ENCODE measurements at places on chromosomes 2 and 18.

DNA sequence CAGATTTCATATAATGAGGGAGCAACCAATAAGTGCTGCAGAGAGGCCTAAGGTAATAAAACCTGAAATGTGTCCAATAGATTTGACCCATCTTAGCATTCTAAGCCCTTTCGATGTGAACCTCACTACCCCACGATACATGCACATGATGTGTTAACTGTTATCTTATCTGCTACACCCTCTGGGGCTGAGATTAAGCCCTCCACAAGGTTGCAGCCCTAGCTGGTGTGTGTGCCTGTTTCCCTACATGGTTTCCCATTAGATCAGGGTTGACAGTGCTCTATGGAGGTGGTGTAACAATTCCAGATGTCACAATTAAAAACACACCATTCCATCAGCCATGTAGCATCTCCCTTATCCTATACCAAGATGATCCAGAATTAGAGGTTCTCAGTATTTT, 68.9 kb upstream of the THSD7B start:
- no peak for DNase-seq

DNA sequence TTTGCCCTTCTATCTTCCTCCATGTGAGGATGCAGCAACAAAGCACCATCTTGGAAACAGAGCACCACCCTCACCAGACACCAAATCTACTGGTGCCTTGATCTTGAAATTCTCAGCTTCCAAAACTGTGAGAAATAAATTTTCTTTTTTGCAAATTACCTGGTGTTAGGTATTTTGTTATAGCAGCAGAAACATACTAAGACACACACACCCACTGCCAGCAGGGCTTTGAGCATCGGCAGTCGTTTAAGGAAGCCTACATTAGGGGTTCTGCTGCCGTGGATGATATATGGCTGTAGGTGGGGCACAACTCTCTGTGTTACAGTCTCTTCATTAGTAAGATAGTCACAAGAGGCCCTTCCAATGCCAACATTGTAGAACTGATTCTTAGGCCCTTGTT, 20.7 kb upstream of the MFSD6 start:
- no peak for DNase-seq

GRCh38 chr2:189338115-189338514, 103.2 kb upstream of the WDR75 start:
- DNase-seq = no peak

DNA sequence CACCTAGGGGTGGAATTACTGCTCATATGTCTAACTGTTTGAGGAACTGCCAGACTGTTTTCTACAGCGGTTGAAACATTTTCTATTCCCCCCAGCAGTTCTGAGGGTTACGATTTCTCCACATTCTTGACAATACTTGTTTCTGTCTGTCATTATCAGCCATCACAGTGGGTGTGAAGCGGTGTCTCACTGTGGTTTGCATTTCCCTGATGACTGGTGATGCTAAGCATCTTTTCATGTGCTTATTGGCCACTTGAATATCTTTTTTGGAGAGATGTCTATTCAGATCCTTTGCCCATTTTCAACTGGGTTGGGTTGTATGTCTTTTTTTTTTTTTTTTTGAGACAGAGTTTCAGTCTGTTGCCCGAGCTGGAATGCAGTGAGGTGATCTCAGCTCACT, 63.0 kb downstream of the ADNP2 start:
- DNase-seq = no peak

DNA sequence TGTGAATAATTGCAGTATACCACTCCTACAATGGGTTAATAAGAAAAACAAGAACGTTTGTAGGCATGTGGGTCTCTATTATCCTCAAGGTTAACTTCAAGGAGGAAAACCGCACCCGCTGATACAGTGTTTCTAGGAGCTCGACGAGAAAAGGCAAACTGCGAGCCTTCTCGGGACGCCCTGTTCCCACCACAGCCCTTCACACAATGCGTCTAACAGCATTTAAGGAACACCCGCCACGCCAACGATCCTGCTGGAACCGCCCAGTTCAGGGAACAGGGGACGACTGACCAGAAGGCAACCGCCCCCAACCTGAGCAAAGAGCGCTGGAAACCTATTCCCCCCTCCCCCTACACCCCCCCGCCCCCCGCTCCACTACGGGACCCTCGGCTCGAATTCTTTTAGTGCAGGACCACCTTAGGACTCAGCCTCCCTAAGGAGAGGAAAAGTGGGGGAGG, 710 bp upstream of the TMSB10 start:
- no peak for DNase-seq

GRCh38 chr18:76721207-76721996, 101.0 kb upstream of the ZNF236 start:
- DNase-seq = no peak

GRCh38 chr18:6878556-6879297, 149.2 kb downstream of the ARHGAP28 start:
- DNase-seq = no peak

- DNase-seq = no peak
Measured at GRCh38 chr2:150485871-150486538, 1.5 kb downstream of the RND3 start.

GRCh38 chr2:188245230-188245629, 46.4 kb upstream of the GULP1 start:
- no peak for DNase-seq

- peak; percentile 20 for DNase-seq
Measured at GRCh38 chr2:151030663-151031230, 230.9 kb downstream of the RBM43 start.

DNA sequence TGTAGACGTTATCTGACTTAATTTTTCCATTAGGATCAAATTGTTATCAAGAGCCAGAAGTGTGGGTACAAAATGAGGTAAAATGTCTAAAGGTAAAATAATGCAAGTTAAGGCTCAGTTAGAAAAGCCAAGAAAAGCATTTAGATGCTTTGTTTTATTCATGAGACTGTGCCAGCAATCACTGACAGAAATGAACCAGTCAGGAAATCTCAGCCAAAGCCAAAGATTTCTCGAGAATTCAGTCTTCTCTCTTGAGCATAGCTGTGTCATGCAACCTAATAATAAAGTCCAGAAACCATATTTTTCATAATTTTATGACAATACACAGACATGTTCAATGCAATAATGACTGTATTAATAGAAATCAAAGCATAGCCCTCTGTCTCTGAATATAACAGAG, 43.5 kb upstream of the ZNF397 start:
- no peak for DNase-seq

GRCh38 chr2:65876114-65876513, 443.7 kb upstream of the SPRED2 start:
- no peak for DNase-seq

DNA sequence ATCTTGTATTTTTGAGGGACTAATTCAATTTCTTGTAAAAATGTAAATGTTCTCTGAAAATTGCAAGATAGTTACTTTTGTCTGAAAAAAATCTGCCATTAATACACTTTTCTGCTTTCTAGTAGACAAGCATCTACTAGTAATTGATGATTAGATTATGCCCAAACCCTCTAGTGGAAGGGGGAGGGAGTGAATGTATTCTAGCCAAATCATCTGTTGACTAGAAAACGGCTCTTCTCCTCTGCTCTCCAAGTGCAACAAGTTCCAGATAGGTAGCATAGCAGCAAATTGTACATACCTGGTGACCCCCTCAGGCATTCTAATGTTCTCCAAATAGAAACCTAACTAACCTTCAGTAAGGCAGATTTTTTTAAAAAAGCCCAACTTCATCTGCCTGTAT, 58.6 kb downstream of the RELCH start:
- peak; percentile 29 for DNase-seq

DNA sequence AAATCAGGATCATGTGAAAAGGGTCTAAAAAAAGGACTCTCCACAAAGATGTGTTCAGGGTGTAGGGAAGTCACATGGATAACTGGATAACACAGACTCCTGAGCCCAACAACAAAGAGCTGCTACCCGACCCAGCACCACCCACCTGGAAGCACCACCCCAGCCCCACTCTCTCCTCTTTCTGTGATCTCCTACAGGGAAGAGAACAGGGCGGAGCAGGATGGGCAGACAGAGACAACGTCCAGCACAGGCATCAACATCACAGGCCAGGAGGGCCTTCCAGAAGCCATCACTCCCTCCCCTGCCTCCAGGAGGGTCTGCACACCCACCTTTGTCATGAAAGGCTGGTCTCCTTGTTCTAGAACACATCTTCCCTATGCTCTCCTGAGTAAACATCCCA, 1.3 kb upstream of the CIB4 start:
- DNase-seq = no peak

GRCh38 chr2:171479154-171479814, 43.0 kb upstream of the CYBRD1 start:
- DNase-seq = no peak

- DNase-seq = no peak
Measured at GRCh38 chr2:238027591-238028415, 33.0 kb upstream of the SCLY start.

DNA sequence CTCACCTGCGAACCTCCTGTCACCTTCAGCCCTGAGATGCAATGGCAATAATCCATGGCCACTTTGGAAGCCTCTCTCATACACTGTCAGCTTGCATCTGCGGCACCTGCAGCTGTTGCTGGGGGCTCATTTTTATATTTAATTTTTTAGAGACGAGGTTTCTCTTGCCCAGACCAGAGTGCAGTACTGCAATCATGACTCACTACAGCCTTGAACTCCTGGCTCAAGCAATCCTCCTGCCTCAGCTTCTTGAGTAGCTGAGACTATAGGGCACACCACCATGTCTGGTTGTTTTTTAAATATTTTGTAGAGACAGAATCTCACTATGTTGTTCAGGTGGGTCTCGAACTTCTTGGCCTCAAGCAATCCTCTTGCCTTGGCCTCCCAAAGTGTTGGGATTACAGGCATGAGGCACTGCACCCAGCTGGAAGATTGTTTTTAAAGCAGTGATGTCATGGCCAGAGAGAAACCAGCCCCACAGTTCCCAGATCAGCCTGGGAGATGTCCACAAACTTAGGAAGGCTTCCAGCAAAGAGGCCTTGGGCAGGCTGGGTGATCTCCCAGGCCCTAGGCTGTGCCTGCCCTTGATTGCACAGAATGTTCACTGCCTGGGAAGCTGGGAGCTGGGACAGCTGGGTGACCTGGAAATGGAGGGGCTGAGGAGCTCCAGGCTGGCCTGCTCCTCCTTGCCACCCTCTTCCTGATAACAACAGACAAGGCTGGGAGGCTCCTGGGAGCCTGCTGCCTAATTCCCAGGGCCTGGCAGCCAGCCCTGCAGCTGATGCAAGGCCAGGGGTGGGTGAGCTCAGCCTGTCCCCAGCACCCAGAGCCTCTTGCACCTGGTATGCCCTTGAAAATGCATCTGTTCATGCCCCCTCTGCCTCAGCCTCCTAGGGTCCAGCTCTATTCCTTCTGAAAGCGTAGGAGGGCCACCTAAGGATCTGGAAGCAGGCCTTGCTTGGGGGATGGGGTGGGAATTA, 27.1 kb downstream of the SH2D6 start:
- DNase-seq = no peak

DNA sequence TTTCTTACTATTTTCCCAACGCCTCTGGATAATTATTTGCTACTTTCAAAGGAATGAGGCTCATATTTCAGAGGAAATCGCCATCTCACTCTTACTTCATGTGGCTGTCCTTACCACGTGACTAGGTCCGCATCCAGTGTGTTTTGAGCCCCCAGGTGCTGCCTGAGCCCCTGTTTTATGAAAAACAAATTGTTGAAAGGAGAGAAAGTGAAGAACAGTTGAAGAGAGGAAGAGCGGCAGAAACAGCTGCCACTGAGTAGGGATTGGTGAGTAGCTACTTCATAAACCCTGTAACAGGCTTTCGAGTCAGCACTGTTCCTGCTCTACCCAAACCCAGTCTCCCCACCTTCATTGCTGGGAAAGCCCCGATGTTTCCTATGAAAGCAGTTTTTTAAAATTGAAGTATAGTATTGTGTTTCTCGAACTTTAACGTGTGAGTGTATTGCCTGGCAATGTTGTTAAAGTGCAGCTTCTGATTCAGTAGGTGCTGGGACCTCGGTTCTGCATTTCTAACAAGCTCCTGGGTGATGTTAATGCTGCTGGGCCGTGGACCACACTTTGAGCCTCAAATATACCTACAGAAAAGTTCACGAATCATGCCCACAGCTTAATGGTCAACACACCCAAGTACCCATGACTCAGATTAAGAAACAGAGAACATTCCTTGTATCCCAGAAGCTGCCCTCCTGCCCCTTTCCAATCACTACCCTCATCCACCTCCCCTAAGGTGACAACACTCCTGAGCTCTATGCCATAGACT, 39.7 kb downstream of the TMEM177 start:
- no peak for DNase-seq

DNA sequence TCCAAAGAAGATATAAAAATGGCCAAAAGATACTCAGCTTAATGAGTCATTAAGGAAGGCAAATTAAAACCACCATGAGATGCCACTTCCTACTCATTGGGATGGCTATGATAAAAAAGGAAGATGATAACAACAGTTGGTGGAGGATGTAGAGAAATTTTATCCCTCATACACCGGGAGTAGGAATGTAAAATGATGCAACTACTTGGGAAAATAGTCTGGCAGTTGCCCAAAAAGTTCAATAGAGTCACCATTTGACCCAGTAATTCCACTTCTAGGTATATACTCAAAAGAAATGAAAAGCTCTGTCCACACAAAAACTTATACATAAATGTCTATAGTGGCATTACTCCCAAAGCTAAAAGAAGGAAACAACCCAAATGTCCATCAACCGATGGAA, 10.1 kb upstream of the SULT1C2 start:
- DNase-seq = no peak

DNA sequence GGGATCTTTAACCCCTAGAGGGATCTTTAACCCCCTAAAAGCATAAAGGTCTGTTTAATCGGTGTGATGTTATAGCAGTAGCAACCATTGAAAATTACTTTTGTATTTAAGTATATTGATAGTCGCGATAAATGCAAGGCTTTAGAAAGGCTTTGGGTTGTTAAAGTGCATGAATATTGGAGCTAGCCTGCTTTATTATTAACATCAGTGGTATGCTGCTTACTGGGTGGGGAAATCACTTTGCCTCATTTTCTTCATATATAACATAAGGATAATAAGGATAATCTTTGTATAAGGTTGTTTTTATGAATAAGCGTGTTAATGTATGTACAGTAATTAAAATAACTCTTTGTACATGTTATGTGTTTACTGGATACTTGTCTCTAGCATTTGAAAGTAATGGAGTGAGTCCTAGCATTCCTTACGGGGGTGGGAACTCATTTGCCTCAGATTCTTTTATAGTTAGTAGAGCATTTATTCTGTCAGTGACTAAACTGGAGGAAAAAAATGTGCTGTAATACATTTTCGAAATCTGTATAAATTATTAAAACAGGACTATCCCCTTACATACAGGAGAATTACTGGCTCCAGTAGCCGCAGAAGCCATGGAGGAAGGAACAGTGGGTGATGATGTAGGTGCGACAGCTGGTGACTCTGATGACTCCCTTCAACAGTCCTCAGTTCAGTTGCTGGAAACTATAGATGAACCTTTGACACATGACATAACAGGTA, 122.2 kb downstream of the BIRC6 start:
- DNase-seq = no peak
